ENCODE measurements at places on chromosomes 11 and 22.

GRCh38 chr11:103464420-103464819, 355.2 kb downstream of the DYNC2H1 start:
- no peak for DNase-seq

- no peak for DNase-seq
Observed at GRCh38 chr11:77100166-77101042, 2.2 kb upstream of the OMP start.

- DNase-seq = no peak
Observed at GRCh38 chr11:123601136-123601535, 53.3 kb downstream of the SCN3B start.

GRCh38 chr22:29872989-29873388, 10.0 kb upstream of the MTMR3 start:
- DNase-seq = no peak

- DNase-seq = no peak
Observed at GRCh38 chr22:17116572-17117330, 4.4 kb downstream of the TMEM121B start.

DNA sequence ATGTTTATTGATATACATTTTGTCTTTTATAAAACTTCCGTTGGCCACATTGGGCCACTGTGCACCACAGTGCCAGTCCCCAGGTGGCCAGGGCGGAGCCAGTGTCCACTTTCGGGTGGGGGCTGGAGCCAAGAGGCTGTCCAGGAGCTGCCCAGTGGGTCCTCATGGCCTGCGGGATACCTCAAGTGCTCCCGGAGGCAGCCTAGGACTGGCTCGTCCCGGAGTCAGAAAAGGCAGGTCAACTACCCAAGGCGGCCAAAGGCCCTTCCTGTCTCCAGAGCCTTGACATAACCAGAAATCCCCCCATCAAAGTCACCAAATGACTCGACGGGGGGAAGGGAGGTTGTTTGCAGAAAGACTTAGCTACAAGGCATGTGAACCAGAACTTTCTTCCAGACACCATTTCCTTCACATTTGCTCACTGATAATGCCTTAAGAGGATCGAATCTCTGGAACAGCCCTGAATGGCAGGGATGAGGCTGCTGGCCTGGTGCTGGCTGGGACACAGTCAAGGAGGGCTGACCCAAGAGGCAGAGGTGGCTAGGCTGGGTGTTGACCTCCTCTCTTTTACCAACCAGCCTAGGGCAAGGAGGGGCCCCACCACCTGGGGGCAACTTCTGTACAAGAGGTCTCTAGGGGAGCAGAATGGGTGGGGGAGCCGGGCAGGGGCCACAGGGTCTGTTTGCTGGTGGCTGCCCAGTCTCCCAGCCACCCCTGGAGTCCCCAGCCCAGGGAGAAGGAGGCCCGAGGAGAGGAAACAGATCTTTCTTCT, 8.4 kb downstream of the MRGPRF start:
- no peak for DNase-seq

DNA sequence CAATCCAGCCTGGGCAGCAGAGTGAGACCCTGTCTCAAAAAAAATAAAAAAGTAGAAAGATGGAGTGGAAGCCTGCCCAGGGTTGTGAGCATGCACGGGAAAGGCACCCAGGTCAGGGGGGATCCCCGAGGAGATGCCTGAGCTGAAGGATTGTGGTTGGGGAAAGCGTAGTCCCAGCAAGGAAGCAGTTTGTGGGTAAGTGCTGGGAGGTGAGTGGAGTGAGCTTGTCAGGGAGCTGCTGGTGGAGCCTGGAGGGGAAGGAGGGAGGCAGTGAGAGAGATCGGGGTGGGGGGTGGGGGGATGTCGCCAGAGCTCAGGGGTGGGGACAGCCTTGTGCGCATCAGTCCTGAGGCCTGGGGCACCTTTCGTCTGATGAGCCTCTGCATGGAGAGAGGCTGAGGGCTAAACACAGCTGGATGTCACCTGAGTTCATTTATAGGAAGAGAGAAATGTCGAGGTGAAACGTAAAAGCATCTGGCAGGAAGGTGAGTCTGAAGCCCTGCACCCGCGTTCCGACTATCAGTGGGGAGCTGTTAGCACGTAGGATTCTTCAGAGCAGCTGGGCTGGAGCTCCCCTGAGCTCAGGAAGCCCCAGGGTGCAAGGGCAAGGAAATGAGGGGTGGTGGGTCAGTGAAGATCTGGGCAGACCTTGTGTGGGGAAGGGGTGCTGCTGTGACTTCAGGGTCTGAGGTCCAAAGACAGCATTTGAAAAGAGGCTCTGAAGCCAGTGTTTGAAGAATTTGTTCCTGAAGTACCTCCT, 10.2 kb downstream of the TMEM121B start:
- no peak for DNase-seq
